Stimulated activated CD4-positive, alpha-beta T cell treated with anti-CD3 and anti-CD28 coated beads, Interleukin-1b, Interleukin-23, amount 100 ng/mL, for 1 hour (primary cell): ENCODE measurements at places on chromosomes 2 and 18.

GRCh38 chr2:199692489-199692888 lies 158.5 kb downstream of the FTCDNL1 start:
- no peak for DNase-seq

DNA sequence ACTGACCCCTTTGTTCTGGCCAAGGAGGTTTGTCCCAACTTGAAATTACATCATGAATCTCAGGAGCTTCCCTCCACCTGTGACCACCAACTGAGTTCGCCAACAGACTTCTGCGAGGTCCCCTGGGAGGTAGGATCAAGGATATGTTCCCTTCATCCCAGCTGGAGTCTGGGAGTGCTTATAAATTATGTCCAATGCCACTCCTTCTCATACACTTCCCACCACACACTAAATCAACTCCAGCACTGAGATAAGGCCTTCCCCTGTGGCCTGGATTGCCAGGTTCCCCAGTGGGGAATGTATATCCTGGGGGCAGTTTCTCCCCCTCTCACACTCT lies 99.2 kb downstream of the RND3 start:
- no peak for DNase-seq

- no peak for DNase-seq
These were observed 146.7 kb downstream of the TSN start for GRCh38 chr2:121902171-121902591.

DNA sequence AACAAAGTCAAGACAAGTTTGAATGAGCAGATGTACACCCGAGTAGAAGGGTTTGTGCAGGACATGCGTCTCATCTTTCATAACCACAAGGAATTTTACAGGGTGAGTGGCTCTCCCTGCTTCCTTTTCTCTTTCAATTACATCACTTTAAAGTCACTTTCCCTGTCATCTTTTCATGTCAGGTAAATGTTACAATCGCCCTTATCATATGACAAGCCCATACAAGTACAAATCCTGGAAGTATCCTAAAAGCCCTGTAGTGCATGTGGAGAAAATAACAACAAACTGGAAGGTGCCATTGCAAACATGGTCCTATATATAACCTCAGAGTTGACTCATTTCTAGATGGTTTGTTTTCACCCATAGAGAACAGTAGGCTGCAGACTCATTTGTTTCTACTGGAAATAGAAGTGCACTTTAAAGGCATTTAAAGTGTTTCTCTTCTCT lies 126.0 kb downstream of the SP100 start:
- DNase-seq: no peak

GRCh38 chr2:42105330-42106256 lies 57.8 kb downstream of the PKDCC start:
- DNase-seq: peak; percentile 28

DNA sequence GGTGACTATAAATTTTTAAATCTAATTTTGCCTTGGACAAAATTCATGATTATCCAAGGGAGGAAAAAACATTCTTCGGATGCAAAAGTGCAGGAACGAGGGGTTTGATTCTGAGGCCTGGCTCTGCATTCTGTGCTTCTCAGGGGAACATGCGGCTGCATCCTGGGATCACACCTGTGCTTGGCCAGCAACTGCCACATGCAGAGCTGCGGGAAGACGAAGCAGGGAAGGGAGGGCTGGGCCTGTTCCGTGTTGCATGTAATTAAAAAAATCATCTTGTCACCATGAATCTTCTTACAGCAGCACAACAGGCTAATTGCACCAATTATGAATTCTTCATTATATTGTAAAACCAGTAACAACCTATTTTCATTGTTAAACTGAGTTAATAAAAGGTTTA lies 158.0 kb upstream of the ALKAL2 start:
- DNase-seq: no peak

GRCh38 chr2:41907771-41908207 lies 140.0 kb upstream of the PKDCC start:
- DNase-seq: no peak

DNA sequence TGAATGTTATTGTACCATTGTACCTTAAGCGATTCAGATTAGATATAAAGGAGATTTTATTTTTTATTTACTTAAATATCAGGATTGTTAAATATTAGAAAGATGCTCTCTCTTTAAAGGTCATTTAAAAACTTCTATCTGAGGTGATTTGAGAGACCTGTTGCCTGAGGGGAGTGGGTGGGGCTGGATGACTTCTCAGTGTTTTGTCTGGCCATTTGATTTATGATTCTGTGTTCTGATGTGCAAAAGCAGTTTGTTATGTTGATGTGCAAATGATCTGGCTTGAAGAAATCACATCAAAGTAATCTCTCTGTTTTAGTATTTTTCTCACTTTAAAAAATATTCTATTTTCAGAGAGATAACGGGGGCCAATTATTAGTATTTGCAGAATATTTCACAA lies 370.8 kb downstream of the NUP35 start:
- DNase-seq: no peak

GRCh38 chr2:163779970-163780597 lies 44.3 kb upstream of the FIGN start:
- DNase-seq: no peak

- DNase-seq: no peak
These were observed 596.6 kb downstream of the XIRP2 start for GRCh38 chr2:167484875-167485274.

DNA sequence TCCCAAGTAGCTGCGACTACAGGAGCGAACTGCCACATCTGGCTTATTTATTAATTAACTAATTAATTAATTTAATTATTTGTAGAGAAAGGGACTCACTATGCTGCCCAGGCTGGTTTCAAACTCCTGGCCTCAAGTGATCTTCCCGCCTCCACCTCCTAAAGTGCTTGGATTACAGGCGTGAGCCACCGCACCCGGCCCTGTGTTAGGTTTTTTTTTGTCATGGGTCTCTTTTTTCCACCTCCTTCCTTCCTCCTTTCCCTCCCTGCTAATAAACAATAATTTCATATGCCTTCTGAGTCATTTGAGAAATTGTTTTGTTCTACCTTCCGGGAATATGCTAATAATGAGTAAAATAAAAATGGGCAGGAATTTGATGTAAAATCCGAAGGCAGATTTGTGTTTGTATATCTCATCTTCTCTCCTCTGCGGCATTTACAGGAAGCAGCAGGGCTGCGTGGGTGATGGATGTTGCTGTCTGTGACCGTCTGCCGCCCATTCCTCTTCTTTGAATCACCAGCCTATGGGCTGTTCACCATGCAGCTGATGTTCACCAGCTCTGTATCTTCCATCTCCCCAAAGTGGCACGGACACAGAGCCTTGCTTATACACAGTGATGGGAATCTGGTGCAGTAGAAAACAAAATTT lies 89.9 kb downstream of the ACSL3 start:
- DNase-seq: no peak

DNA sequence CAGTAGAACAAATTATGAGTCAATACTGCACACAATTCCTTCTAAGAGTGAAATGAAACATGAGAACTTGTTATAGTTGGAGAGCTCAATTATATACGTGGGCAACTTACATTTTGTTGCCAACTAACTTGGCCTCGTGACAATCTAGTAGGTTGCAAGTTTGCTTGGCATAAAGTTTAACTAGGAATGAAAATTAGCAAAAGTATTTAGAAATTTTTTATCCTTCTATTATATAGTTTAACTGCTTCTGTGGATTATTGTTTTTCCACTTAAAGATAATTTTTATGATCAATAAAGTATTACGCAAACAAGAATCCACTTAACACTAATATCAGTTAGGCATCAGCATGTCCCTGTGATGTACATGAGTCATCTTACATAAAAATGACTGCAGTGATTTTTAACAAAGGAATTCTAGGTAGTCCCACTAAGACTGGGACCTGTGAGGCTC lies 41.1 kb downstream of the FAM124B start:
- no peak for DNase-seq

DNA sequence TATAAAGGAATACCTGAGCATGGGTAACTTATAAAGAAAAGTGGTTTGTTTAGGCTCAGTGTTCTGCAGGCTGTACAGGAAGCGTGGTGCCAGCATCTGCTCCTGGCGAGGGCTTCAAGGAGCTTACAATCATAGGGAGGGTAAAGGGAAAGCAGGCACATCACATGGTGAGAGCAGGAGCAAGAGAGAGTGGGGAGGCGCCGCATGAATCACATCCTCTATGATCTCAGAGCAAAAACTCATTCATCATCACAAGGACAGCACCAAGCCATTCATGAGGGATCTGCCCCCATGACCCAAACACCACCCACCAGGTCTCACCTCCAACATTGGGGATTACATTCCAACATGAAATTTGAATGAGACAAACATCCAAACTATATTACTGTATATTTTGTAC lies 32.5 kb downstream of the R3HDM1 start:
- no peak for DNase-seq

DNA sequence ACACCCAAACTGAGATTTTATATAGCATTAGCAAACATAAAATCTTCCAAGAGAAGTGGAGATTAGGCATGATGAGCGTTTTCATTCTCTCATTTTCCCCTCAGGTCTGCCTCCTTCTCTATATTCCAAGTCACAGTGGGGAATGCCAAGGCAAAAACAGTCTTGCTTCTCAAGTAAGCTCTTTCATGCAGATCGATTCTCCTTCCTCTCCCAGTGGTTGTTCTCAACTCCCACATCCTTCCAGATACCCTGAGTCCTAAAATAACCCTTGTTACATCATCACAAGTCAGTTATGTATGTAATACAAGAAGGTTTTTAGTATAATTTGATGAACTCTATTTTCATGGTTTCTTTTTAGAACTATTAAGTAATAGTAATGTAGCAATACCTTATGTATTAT lies 150.6 kb downstream of the TXNL1 start:
- DNase-seq: no peak

- no peak for DNase-seq
These were observed 242.3 kb upstream of the PXDN start for GRCh38 chr2:1986598-1986997.

DNA sequence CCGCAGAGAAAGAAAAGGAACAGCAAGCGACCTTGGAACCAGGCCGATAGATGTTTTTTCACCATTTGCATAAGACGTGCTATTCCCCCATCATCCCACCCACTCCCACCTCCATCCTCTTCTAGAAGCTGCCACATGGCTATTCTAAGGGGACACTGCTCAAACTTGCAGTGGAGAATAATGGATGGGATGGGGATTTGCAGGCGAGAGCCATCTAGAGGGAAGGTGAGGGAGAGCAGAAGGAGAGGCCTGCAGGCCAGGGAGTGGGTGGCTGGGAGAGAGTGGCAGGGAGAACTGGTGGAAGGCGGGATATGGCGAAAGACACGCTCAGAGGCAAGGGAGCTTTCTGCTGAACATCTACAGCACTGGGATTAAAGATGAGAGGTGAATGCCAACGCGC lies 84.9 kb downstream of the MAPK4 start:
- no peak for DNase-seq

GRCh38 chr18:24491927-24492834 lies 31.7 kb downstream of the HRH4 start:
- no peak for DNase-seq
